Left renal pelvis (tissue), 4 donors: ENCODE measurements at places on chromosomes 3 and 15.

- DNase-seq = no peak
Measured at GRCh38 chr3:129365296-129366136, 62.9 kb downstream of the EFCAB12 start.

GRCh38 chr3:52915294-52915693 is 17.9 kb upstream of the STIMATE start:
- DNase-seq = no peak

DNA sequence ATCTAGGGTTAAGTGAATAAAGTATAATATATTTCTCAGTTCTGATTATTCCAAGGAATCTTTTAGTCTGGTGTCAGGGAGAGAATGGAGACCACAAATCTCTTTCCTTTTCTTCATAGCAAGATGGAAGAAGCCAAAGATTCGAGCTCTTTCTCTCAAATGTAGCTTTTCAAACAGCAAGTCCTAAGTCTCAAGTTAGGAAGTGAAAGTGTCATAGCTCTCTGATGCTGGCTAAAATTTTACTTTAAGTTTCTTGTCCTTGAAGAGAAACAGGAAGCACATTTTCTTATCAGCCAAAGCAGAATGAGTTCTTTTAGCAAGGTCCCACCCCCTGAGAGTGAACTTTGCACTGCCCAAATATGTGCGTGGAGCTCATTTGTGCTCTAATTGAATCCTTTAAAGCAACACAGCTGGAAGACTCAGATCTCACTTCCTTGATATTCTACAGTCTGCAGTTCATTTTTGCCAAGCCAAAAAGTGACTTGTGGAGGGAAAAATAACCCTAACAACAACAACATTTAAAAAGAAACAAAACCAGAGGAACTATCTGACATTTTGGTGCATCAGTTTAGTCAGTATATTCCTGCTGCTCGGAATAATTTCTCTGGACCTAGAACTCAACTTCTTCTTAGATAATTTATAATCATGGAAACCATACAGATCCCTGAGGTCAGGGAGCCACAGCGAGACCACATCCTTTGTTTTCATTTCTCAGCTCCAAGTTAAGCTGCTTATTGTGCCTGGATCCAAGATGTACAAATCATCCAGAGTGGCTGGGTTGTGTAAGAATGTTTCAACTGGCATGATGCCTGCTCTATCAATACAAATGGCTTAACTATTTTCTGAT is 238.7 kb upstream of the P2RY1 start:
- peak; percentile 67 for DNase-seq

DNA sequence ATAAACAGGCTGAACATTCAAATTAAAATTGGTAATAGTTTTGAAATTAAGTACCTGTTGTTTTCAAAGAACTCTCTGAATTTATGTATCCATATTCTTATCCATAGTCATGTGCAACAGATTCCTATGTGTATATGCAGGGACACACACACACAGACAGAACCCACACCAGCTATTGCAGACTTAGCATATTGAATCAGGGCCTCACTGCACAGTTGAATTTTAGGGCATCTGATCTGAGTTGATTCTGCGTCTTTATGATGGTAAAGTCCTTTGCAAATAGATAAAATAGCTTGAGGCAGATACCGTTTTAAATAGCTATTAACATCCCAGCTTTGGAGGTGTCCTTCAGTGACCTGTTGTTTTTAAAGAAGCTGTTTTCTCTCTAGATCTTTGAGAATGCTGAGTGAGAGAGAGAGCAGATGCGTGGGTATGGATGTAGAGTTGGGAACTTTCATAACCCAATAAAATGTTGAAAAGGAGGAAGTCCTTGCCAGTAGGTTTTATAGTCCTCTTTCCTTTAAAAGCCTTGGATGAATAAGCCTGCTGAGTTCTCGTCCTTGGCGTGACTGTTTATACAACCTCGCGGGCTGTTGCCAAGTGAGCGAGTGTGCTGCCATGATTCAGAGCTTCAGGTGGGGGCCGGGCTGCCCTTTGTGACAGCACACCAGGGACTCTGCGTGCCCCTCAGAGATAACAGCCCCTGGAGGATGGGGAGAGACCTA is 18.3 kb downstream of the MYZAP start:
- DNase-seq = no peak

DNA sequence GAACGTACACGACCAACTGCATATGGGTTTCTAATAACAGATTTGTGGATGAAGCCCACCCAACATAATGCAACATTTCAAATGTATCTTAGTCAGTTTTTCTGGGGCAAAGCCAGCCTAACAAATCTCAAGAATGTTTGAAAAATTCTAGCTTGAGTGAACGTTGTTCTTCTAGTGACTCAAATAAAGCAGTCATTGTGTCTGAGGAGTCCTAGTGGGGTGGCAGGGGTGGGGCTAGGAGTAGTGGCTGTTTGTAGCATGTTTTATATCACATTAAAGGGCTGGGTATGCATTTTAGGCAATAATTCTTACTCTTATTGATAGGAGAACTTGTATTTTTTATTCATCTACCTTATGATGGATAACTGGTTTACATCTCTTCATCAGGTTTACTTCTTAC is 6.0 kb downstream of the B3GNT5 start:
- no peak for DNase-seq

DNA sequence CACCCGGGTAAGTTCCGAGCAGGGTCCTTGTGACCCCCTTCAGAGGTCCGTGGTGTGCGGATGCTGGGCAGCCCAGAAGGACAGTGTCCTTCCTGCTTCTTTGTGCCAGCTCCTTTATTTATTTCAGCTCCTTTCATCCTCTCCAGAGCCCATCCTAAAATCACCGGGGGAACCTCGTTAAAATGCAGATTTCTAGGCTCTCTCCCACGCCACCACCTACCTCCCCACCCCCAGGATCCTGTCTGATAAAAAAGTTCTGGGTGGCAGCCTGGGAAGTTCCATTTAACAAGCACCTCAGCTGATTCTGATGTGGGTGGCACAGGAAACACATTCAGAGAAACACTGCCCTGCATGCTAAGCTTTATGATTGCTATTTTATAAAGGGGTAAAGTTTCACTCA is 12.5 kb upstream of the IGF1R start:
- no peak for DNase-seq

GRCh38 chr3:19744047-19744446 is 190.0 kb downstream of the EFHB start:
- DNase-seq = no peak

DNA sequence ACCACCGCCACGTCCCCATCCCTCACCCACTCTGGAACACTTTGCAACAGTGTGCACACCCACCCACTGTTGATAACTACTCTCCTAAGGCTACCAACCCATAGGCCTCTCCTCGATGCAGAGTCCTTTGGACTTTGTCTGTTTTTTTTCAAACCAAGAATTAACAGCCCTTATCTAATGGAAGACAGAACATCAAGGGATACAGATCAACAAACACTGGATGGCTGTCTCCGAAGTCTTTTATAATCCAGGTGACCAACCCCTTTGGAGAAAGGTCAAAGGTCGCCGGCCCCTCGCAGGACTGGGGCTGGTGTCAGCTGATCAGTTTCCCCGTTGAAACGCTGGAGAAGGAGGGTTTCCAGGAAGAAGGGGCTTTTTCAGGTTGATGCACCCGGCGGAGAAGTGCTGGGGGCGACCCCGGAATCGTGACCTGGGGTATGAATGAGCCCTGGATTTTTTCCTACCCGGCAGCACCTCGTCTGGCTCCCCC is 532 bp downstream of the B4GALT4 start:
- peak; percentile 43 for DNase-seq

GRCh38 chr15:80744826-80745225 is 34.3 kb upstream of the CEMIP start:
- no peak for DNase-seq

DNA sequence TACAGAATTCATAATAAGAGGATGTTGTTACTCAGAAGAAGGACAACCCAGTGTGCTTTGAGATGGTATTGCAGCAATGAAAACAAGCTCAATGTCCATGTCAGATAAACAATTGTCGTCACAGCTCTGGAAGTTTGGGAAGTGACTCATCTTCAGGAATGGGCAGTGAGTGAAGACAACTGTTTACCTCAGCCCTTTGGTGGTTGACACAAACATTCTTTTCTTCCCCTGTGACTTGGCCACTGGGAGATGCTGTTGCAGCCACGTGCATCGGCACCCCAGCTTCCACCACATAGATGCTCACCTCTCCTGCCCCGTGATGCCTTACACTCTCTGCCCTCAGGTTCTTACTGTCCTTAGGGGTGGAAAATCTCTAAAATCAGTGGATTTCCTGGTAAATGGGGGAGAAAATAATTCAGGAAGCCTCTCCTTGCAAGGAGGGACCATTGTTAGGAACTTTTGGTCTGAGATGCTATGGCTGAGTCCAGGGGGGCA is 114.1 kb upstream of the GALNT15 start:
- no peak for DNase-seq

- DNase-seq = no peak
Measured at GRCh38 chr3:139540651-139541531, 1.3 kb upstream of the RBP1 start.

GRCh38 chr15:73972984-73973682 is 19.0 kb downstream of the STOML1 start:
- peak; percentile 83 for DNase-seq

GRCh38 chr15:31482122-31482922 is 155.7 kb downstream of the KLF13 start:
- no peak for DNase-seq

- no peak for DNase-seq
Measured at GRCh38 chr3:47283591-47284364, 1.0 kb downstream of the KLHL18 start.

DNA sequence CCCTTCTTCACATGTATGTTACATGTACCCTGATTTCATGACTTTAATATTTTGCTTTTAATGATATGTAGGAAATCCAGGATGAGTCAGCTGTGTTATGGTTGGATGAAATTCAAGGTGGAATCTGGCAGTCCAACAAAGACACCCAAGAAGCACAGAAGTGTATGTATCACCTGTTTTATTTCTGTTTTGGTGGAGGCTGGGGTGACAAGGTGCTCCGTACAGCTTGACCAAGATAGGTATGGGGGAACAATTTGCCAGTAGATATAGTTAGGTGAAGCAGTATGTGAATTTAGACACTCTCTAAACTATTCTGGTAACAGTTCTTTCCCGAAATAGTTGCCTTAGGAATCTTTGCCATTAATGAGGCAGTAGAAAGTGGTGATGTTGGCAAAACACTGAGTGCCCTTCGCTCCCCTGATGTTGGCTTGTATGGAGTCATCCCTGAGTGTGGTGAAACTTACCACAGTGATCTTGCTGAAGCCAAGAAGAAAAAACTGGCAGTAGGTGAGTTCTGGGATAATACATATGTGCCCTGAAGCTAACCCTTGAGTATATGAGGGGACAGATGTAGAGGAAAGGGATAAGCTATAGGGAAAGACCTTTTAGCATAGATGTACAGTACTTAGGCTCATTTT is 63.7 kb upstream of the CRTC3 start:
- DNase-seq = no peak

DNA sequence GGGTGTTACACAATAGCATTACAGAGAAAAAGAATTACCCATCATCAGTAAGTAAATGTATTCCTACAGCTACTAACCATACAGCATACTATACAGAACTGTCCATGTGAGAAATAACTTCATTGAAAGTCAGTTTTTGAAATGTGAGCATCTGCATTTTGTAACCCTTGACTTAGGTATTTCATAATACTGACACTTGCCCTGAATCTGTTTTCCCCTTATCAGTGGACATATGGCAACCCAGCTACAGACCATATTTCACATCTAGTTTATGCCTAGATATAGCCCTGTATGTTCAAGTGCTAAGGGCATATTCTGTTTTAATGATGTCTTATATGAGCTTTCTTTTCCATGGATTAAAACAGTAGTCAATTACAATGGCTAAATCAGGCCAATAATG is 297.6 kb downstream of the TBC1D5 start:
- no peak for DNase-seq

GRCh38 chr3:4757575-4758248 is 221.5 kb upstream of the BHLHE40 start:
- DNase-seq = no peak

GRCh38 chr3:191362524-191363090 is 32.3 kb upstream of the UTS2B start:
- no peak for DNase-seq

DNA sequence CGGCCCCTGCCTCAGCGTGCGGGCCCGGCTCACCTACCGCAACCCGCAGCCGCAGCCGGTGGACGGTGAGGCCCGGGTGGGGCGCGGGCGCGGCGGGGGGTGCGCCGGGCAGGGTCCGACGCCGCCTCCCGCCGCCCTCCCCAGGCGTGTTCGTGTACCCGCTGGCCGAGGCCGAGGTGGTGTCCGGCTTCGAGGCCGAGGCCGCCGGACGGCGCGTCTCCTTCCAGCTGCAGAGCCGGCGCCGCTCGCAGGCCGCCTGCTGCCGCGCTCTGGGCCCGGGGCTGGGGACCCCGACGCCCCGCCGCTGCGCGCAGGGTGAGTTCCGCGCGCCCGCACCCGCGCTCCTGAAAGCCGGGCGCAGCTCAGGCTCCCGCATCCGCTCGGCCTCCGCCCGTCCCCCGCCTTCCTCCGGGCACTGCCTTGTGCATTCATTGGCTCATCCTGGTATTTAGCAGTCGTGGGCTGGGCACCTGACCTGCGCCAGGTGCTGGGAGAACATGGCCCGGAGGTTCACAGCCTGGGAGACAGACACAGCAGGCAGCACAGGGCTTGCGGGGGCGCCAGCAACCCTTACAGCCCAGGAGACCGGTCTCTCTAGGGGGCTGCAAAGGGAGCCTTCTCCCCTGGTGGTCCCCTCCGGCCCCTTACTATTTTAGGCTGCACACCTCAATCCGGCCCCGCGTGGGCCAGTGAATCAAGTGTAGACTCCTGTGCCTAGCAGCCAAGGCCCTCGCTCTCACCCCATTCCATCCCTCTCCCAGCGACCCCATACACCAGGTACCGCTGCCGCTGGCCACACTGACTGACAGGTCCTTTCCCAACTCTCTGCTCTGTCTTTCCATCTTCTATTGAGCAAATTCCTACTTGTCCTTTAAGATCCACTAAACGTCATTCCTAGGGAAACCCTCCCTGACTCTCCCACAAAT is 1.5 kb downstream of the VWA5B2 start:
- no peak for DNase-seq

GRCh38 chr3:69568458-69568857 is 170.8 kb upstream of the MITF start:
- DNase-seq = no peak

DNA sequence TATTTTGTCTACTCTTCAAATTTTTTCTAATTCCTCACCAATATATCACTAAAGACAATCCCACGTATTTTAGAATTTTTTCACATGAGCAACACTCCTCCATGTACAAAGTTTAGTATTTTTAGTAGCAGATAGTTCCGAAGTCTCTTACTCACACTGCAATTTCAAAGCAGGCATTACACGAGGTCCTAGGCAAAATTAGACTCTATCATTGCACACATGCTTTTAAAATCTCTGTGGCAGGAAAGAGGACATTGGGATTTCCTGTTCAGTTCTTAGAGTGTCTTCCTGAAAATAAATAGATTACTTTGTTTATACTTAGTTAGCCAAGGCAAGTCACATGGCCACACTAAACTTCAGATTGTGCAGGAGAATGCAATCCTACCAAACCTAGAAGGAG is 847.7 kb downstream of the ROBO2 start:
- no peak for DNase-seq
